ENCODE measurements at places on chromosomes 11 and 22.

DNA sequence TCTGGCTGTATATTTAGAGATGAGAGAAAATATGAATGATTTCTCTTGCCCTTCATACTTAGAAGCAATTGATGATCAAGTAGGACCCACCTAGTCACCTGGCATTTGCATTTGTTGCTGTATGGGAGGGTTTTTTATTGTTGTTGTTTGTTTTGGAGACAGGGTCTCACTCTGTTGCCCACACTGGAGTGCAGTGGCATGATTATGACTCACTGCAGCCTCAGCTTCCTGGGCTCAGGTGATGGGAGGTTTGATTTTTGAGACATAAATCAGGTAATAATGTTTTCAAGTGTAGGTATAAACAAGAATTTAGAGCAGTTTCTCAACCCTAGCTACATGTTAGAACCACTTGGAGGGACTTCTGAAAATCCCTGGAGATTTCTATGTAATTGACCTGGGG lies 63.0 kb downstream of the TNRC6B start:
- DNase-seq: no peak

GRCh38 chr11:120012245-120012644 lies 125.7 kb downstream of the TRIM29 start:
- DNase-seq: no peak

GRCh38 chr11:61499816-61500491 lies 8.6 kb upstream of the LRRC10B start:
- DNase-seq: no peak

DNA sequence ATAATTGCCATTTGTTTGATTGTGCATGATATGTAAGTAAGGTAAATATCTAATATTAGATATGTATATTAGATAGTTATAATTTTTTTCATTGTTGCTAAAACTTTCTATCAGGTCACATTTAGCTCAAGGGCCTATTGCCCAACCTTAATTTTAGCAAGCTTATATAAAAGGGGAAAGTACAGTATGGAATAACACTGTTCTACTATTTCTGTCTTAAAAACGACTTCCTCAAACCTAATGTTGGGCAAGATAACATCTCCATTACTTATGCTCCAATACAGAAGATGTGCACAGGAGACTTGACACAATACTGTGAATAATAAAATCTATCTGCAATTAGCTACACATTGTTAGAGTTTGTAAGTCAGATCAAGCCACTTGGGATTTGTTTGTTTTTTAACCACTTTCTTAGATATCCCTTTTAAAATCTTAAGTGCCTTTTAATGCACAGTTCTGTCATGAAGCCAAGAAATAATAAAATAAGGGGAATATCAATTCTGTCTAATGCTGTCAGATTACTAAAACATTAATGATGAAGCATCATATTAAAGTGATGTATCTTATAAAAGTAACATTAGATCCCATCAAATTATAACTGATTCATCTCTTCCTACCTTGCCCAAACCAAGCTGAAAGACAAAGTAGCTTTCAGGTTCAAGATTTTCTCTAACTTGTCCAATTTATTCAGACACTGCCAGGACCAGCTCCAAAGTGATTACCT lies 98.1 kb downstream of the SIK3 start:
- no peak for DNase-seq

DNA sequence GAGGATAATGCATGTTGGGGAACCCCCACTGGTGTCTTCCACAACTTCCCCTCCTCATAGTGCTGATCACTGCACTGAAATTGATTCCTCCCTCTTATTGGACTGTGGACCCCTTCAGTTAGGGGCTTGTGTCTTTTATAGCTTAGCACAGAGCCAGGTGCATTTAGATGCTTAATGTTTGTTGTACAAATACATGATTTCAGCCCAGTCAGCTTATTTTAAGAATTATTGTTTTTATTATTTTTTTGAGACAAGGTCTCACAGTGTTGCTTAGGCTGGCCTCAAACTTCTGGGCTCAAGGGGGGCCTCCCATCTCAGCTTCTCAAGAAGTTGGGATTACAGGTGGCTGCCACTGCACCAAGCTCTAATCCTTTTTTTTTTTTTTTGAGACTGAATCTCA lies 8.2 kb downstream of the THY1 start:
- DNase-seq: no peak

DNA sequence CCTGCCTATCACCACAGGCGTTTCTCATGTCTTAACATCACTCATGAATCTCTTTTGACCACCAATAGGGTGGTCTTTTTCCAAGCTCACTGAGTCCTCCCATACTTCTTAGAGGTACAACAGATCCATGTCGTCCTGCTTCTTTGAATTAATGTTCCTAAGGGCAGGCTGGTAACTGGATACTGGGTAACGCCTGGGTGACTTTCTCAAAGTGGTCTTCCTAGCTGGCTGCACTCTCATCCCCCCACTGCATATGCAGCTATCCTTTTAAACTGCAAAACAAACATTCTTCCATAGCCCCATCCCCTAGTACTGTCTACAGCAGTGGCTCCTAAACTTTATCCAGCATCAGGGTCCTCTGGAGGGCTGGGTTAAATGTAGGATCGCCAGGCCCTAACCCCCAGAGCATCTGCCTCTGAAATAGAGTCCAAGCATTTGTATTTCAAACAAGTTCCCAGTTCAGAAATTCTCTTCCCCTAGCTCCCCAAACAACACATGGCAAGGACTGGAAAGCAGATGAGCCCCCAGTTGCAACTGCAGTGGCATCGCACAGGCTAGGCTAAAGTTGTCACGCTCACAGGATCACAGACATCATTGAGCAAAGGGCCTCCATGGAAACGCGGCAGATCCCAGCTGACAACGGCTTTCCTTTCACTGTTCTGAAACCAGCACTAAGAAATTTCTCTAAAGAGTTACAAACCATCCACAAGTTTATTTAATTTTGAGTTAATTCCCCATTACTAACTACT lies 204.9 kb downstream of the LARGE1 start:
- DNase-seq: no peak

DNA sequence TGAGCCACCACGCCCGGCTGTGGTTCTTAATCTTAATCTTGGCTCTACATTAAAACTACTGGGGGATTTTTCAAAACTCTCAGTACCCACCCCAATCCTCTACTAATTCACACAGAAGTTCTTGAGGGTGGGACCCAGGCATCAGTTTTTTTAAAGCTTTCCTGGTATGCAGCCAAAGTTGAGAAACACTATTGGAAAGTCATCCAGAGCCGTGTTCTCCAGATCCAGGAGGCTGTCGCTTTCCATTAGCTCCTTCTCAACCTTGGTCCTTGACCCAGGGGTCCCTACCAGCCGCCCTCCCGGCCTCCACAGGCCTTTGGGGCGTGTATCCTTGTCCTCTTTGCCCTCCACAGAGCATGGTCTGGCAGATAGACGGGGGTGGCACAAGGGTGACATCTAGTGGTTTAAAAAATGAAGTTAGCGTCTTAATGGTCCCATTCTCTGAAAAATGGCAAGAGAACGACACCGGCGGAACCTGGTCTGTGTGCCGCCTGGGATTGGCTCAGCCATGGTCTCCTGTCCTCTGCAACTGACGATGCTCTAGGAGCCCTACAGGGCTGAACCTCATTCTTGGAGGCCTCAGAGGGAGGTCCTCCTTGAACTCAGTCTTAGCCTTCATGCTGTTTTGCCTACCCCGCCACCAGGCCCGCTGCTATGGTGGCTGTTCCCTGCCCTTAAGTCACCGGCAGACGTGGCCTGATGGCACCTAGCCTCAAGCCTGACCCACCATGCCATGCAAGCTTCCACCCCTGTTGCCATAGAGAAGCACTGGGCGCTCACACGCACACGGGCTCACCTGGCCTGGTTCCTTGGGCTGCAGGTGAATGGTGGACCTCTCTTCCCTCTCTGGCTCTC lies 152.0 kb upstream of the SYN3 start:
- DNase-seq: peak; percentile 51

DNA sequence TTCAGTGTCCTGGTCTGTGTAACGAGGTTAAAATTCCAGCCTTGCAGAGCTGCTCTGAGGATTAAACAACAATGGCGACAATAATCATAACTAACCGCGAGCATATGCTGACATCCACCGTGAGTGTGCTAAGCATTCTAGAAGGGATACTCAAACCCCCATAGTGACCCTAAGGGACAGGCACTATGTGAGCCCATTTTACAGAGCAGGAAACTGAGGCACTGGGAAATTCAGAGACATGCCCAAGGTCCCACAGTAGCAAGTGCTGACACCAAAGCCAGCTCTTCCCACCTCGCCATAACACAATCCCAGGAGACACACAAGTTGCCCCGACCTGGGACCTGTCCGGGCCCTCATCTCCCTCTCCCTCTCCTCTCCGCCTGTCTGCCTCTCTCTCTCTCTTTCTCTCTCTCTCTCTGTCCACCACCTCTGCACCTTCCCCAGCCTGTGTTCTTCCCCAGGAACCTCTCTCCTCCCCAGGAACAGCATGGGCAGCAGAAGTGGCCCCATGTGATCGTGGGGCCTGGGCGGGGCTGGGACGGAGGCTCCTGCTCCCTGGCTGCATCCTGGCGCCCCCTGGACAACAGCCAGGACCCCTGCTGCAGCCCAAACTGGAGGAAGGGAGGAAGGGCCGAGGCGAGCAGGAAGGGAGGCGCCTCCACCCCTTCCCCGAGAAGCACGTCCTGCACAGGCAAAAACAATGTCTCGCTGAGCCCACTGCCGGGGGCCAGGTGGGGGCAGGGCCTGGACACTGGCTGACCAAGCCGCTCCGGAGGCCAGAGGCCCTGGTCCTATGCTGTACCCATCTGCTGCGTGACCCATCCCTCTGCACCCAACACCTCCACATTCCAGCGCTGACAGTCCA lies 14.8 kb upstream of the MFNG start:
- peak; percentile 30 for DNase-seq

- peak; percentile 45 for DNase-seq
Measured at GRCh38 chr11:128039140-128040021, 548.0 kb downstream of the ETS1 start.

DNA sequence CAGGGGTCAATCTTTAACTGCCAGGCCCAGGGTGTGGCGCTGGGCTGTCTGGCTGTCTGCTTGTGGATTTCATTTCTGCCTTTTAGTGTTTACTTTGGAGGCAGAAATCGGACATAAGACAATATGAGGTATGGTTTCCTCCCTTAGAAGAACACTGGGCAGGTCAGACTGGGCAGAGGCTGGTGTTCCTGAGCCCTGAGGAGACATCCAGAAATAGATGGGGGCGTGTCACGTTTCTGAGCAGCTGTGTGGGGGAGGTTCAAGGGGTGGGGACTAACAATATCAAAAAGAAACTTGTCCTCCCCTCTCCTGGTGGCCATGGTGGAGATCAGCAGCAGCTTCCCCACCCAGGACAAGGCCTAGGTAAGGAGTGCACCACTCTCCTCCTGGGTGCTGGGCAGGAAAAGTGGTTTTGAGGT lies at the start of gene ART1:
ART1 (plus strand) TSS at position 312 of the 419 bp plus-strand sequence. CDS start 14,086 bp downstream, outside the sequence.
- peak; percentile 27 for DNase-seq

DNA sequence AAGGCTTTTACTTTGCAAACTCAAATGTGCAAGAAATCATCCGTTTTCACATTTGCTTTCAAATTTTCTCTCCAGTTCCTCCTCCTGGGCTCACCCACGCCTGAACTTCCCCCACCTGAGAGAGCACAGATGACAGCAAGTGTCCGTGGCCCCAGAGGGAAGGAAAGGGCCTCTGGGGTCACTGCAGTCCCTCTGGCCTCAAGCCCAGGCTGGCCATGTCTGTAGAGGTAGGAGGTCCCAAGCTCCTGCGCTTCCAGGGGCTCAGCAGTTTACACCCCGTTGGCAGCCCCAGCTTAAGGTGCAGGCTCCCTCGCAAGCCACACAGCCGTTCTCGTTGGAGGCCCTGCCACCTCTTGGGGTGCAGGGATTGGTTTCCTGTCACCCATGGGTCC lies 40.5 kb upstream of the PRDM11 start:
- no peak for DNase-seq

DNA sequence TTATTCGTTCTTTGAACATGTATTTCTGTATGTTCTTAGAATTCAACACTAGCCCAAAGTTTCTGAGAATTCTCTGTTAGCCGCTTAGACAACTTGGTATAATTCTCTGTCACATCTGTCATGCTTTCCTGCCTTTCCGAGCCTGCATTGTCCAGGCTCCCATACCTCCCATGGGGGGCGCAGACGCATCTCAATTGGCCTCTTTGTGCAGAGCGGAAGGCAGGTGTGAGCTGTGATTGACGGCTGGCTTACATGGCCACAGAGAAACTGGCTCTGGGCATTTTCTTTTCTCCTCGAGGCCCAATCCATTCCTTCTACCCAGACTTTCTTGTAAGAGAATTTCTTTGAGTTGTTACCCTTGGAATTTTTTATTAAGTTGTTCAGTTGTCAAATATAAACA lies 132.7 kb upstream of the SESN3 start:
- no peak for DNase-seq

GRCh38 chr22:31144223-31144622 lies 3.9 kb upstream of the PLA2G3 start:
- DNase-seq: no peak

DNA sequence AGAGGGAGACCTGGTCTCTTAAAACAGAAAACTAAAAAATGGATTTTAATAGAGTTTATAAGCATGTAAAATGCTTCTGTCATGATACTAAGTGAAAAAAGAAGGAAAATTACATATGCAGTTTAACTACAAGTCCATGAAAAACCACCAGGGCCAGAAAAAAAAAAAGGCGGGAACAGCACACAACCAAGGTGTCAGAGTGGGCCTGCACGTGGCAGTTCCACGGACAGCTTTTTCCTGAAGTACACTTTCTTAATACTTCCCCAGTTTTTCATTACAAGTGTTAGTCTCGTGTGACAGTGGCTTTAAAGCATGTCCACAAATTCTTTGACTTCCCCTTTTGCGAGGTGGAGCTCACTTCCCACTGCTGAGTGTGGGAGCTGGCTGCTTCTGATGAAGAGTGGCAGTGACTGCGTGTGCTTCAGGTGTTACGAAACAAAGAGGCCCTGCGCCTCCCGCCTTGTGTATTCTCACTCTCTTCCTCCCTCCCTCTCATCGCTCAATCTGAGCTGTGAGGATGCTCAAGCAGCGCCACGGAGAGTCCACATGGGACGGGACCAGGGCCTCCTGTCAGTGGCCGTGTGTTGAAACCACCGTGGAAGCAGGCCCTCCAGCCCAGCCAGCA lies 16.4 kb downstream of the PPM1F start:
- no peak for DNase-seq

GRCh38 chr11:69048031-69048693 lies 570 bp upstream of the TPCN2 start:
- no peak for DNase-seq

- DNase-seq: no peak
Measured at GRCh38 chr11:81916451-81916850, 817.2 kb downstream of the FAM181B start.

DNA sequence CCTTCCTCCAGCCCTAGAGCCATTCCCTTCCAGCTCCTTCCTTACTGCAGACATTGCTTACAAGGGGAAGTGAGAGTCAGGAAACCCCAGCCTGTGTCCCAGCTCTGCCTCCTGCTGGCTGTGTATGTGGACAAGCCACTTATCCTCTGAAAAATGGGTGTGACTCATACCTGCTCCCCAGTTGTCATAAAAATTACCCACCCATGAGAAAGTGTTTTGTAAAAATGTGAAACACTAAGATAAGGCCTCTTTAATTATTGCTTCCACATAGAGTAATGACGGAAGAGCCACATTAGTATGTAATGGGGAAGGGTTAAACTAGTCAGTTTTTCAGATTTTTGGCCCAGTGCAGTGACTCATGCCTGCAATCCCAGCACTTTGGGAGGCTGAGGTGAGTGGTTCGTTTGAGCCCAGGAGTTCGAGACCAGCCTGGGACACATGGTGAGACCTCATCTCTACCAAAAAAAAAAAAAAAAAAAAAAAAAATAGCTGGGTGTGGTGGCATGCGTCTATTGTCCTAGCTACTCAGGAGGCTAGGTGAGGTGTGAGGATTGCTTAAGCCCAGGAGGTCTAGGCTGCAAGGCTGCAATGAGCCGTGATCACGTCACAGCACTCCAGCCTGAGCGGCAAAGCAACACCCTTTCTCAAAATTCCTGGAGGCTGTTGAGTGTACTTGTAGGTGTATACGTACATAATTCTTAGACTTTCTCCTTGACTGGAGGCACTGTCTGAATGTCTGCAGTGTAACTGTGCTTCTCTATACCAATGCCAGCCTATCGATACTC lies 84.9 kb downstream of the CTTN start:
- DNase-seq: peak; percentile 68

Data from Calu3 (cell line).